SIG-M5 (cell line): ENCODE measurements at places on chromosomes 4 and X.

DNA sequence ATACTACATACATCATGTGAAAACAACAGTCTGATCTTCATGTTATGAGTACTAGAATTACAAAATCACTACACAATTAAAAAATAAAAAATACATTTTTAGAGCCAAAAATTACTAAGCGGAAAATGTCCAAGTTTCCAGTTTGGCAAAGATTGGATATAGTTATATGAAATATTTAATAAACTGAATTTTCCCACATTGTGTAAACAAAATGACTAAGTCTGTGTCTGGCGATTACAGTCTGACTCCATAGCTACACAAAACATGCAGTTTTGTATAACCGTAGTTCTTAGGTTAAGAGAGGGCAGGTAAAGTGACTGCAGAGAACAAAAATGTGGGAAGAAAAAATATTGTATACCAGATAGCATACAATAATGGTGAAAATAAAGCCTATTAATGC lies 59.2 kb upstream of the TMEM47 start:
- DNase-seq: no peak

- no peak for DNase-seq
These were observed 10.2 kb upstream of the N4BP2 start for GRCh38 chr4:40046311-40046980.

DNA sequence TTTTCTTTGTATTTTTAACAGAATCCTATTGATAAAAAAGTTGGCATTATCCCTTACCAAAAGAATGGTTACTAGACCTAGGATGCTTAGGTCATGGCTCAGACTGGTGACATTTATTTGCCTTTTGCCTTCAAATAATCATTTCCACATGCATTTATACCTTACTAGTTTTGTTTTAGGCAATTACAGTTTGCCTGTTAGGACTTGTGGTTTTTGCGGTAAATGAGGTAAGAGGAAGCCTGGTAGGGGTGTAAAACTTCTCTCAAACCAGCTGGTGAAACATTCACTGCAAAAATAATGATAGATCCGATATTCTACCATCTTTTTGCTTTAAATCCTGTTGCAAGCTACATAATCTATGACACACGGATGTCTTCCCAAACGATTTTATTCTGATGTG lies 12.1 kb downstream of the LAMP2 start:
- peak; percentile 45 for DNase-seq

DNA sequence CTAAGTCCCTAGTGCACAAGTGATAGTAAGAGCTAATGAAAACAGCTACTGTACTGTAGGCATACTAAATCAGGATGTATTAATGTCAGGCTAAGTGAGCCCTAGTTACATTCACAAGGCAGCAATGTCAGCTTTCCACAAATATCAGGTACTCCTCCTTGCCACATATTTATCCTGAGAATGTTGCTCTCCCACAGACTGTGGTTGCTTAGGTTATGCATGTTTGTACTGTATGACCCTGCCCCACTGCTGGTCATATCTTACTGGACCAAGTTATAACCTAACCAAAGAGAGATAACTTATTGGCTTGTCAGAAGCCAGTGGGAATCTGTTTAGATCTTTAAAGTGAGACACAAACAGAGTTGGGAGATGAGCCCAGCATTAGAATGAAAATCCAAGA lies 241.0 kb downstream of the SLC39A8 start:
- no peak for DNase-seq

DNA sequence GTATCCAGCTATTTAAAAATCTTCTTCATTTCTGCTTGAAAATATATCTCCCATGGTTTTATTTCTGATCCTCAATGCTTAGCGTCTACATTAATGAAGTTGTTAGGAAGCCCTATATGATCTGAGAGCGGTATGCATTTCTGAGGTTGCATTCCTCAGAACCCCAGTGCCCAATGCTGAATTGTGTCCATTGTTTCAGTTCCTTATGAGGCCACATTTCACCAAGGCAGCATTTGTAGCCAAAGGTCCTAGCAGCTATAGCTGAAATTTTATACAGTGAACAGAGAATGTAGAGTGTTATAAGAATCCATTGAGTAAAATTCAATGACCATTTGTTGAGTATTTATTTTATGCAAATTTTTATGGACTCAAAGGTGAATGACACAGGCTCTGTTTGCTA lies 209.5 kb downstream of the PCDH7 start:
- DNase-seq: no peak

- no peak for DNase-seq
These were observed 664.0 kb upstream of the IGFBP7 start for GRCh38 chr4:57774171-57774570.

GRCh38 chr4:139483000-139483399 lies 29.1 kb downstream of the RAB33B start:
- no peak for DNase-seq

DNA sequence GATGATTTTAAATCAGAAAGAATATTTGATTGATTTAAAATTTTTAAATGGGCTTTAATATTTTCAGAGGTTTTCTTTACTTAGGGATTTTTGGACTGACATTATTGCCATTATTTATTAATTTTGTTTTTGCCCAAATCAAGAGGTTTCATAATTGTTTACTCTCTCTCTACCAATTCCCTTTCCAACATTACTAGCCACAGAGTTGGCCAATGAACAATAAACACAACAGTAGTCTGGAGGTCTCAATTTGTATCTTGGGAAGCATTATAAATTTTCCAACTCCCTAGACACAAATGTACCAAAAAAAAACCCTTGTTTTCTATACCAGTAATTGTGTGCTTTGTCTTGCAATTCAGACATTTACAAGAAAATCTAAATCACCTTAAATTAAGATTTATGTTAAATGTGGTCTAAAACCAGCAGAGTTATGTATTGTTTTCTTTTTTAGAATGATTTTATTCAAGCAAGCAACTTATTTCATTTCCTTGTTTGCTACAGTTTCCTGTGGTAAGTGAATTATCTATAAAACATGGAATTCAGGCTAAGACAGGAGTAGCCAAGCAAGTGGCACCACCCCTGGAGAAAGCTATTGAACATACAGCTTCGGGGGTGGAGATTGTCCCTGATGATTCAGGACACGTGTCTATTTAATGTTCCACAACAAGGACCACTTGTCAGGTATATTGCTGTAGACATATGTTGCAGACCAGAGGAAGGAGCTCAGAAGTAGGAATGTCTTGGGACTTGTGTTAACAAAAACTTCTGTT lies 622 bp downstream of the KLKB1 start:
- DNase-seq: no peak

DNA sequence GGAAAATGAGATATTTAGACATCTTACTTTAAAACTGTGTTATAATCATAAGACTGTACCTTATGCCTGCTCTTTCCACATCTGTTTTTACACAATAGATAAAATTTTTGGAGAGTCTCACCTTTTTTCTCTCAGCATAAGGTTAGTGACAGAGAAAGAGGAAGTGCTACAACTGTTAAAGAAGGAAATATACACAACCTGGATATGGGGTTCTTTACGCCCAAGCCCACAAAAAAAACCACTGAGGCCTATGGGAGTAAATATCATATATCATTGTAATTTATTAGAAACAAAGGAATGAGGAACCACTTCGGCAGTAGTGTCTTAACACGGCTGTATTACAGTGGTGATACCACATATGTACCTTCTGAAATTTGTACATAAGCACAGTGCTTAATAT lies 265.9 kb upstream of the GK2 start:
- DNase-seq: no peak

- DNase-seq: no peak
These were observed 40.0 kb downstream of the C4orf51 start for GRCh38 chr4:145719752-145720624.

- DNase-seq: no peak
These were observed 1183.9 kb downstream of the RPA4 start for GRCh38 chrX:98067611-98068010.

DNA sequence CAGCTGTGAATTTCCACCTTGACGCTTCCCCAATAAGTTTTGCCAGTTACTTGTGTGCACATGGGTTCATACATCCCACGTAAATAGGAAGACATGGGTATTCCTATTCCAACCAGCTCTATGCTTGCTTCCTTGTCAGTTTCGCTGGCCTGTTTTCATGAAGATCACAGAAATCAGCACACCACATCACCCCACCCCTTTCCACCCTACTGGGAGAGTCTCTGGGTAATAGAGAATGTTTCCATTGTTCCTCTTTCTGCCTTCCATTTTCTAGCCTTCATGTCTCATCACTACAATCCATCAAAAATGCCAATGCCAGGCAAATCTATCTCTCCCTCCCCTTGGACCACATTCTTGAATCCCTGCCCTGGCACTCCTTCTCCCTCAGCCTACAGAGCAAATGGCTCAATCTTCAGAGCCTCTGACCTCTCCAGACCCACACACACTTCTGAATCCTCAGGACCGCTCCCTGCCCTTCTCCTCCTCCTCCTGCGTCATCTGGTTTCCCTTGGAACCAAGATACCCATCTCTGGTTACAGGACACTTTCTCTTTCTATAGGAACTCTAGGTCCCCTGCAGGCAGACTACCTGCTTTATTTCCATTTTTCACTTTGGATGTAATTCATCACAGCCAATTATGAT lies 323.3 kb downstream of the DHX15 start:
- no peak for DNase-seq

- no peak for DNase-seq
These were observed 11.5 kb upstream of the SERPINA7 start for GRCh38 chrX:106050054-106050453.

DNA sequence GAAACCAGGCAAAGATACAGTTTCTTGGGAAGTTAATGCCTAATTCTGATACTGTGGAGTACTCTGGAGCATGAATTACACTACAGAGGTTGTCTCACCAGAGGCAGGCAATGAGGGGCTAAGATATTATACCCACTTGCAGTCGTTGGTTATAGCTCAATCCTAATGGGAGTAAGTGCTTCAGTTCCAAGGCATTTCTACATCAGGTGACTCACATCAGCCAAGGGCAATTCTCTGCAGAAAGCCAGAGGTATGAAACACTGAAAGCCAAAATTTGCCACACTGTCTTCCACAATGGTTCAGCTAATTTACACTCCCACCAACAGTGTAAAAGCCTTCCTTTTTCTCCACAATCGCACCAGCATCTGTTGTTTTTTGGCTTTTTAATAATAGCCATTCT lies 174.0 kb upstream of the IL15 start:
- no peak for DNase-seq

- no peak for DNase-seq
These were observed 80.4 kb downstream of the WFS1 start for GRCh38 chr4:6349896-6350603.

- DNase-seq: no peak
These were observed 43.7 kb downstream of the SLC10A7 start for GRCh38 chr4:146478009-146478408.

- no peak for DNase-seq
These were observed 92.0 kb upstream of the EMCN start for GRCh38 chr4:100609810-100610209.

DNA sequence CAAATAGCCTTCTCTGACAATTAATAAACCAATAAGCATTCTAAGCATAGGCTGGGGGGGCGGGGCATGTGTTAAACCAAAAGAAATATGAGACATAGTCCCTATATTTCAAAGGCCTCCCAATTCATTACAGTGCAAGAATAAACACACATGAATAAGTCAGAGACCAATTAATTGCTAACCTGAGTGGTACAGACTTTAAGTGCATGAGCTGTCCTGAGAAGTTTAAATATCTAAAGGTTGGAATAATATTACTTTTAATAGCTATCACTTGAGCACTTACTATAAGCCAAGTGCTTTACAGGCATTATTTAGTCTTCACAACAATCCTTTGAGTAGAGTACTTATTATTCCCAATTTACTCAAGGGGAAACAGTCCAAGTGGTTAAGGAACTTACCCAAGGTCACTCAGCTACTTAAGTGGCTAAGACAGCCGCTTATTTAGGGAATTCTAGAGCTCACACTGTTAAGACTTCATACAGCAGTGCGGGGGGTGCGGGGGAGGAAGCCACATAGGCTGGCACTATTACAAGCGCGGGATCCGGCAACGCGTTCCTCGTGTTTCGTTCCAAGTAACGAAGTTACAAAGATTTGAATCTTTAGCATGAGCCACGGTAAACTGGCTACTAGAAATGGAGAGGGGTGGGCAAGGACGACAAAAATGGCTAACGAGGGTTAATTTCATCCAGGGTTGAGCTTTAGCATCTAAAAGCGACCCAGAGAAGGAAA lies 1.4 kb downstream of the THOC2 start:
- no peak for DNase-seq

DNA sequence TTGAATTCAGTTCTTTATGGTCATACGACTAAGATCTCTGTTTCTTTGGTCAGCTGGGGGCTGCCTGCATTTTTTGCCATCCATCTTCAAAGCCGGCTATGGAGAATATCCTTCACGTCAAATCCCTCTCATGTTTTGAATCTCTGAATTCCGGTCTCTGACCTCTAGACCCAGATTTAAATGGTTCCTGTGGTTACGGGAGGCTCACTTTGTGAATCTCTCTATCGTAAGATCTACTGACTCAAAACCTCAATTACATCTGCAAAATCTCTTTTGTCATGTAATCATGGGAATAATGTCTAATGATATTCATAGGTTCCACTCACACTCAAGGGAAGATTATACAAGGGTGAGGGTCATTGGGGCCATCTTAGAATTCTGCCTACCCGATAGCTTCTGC lies 5.7 kb upstream of the MPC1L start:
- DNase-seq: no peak

- no peak for DNase-seq
These were observed 23.3 kb upstream of the GPR50 start for GRCh38 chrX:151153086-151153485.

DNA sequence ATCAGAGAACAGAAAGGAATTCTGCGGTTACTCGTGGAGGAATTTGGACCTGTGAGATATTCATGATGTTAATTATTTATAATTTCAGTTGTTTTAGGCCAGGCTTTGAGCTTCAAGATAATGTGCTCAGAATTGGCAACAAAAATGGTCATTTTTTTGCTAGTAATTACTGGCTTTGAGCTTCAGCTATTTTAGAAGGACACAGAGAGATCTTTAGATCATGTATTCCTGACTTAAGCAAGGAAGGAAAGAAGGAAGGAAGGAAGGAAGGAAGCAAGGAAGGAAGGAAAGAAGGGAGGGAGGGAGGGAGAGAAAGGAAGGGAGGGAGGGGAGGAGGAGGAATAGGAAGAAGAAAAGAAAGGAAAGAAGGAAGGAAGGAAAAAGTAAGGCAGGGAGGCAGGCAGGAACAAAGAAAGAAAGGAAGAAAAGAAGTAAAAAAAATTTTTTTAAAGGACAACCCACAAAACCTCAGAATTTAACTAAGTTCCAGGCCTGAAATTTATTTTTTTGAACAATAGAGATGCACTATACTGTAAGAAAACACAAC lies 277.9 kb upstream of the KLF3 start:
- no peak for DNase-seq

DNA sequence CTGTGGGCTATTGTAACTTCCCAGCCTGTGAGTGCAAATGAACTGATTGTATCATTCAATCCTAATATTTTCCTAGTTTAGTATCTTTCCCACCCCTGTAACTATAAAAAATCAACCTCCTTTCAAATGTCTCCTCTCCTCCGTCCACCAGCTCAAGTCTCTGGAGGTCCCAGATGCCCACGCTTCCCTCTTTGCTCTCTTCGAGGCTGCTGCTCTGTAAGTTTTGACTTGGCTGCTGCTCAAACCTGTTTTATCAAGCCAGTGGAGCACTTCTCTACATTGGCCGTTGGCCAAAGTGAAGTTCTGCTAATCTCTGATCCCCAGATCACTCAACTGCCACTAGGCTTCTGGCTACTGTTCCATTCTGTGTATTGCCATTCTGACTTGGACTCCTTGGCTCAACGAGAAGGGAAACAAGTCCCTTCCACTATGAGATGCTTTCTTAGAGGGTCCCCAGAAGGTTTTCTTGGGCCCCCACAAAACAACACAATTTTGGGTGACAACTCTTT lies 60.7 kb upstream of the RAPGEF2 start:
- DNase-seq: no peak

- peak; percentile 6 for DNase-seq
These were observed 151.4 kb upstream of the USP9X start for GRCh38 chrX:40933706-40934425.
